Activated T-helper 1 cell treated with anti-CD3 and anti-CD28 coated beads, Interleukin-12 subunit alpha, Interleukin-12 subunit beta, Interleukin-2, Interleukin-4 antibody, amounts not matched to agents 30 ng/mL and 10 ng/mL and 1 ng/mL, durations not matched to agents 14 hours and 24 hours and 36 hours (primary cell): ENCODE measurements at places on chromosomes 3 and 15. TPM values are rescaled to one million over a fixed set of nuclear protein-coding genes. Genes with fewer than 3 reads are reported as not detected.

Gene NBEAL2
- total RNA-seq = 118 and 119 TPM in 2 replicates

- H3K36me3 ChIP-seq = no peaks in the 10 kb centered on the region
- H3K27ac ChIP-seq = no peak overlapping the region
- no peak overlapping the region for H3K4me3 ChIP-seq
- no peak for DNase-seq
- no peaks in the 10 kb centered on the region for H3K4me1 ChIP-seq
These were observed 559.6 kb upstream of the MDFIC2 start for GRCh38 chr3:70871909-70872656.

GRCh38 chr3:123261666-123262065 is 59.9 kb downstream of the SEC22A start:
- peaks cover 10% of the 10 kb centered on the region for H3K4me1 ChIP-seq
- no peak overlapping the region for H3K4me3 ChIP-seq
- H3K36me3 ChIP-seq = peaks cover 15% of the 10 kb centered on the region
- no peaks in the 10 kb centered on the region for H3K27me3 ChIP-seq
- no peak for DNase-seq

- peaks cover 2% of the 10 kb centered on the region for H3K36me3 ChIP-seq
- H3K4me3 ChIP-seq = no peak overlapping the region
- H3K27me3 ChIP-seq = no peaks in the 10 kb centered on the region
- no peak for DNase-seq
- H3K4me1 ChIP-seq = no peaks in the 10 kb centered on the region
These were observed 66.3 kb downstream of the ZNF445 start for GRCh38 chr3:44411031-44411645.

DNA sequence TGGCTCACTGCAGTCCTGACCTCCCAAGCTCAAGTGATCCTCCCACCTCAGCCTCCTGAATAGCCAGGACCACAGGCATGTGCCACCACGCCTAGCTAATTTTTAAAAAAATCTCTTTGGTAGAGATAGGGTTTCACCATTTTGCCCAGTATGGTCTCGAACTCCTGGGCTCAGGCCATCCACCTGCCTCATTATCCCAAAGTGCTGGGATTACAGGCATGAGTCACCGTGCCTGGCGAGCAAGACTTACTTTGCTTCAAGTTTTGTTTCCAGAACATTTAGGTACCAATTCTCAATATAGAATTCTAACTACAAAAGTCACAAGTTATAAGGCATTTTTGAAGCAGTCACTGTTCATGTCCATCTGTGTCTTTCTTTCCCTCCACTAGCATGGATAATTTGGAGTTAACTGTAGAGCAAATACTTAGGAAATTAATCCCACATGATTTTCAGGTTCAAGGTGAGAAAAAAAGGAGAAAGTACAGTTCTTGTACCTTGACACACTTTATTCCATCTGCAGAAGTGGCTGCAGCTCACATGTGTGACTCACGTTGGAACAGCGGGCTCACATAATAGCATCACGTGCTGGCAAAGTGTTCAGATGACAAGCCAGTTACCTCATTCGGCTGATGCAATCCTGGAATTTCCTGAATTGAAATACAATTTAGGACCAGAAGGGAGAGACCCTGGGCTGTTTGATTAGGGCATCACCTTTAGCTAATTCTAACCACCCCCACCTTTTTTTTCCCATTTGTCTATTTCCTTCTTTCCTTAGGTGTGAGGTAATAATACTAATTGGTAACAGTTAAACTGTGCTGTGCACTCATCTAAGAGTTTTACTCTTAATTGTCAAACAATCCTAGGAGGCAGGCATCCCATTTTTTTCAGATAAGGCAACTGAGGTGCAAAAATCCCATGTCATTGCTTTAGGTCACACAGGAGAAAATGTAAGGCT is 46.9 kb upstream of the NEDD4 start:
- peaks cover 39% of the 10 kb centered on the region for H3K4me1 ChIP-seq
- peaks cover 9% of the 10 kb centered on the region for H3K36me3 ChIP-seq
- no peak overlapping the region for H3K4me3 ChIP-seq
- DNase-seq = no peak
